ENCODE measurements at places on chromosomes 6 and 20.

DNA sequence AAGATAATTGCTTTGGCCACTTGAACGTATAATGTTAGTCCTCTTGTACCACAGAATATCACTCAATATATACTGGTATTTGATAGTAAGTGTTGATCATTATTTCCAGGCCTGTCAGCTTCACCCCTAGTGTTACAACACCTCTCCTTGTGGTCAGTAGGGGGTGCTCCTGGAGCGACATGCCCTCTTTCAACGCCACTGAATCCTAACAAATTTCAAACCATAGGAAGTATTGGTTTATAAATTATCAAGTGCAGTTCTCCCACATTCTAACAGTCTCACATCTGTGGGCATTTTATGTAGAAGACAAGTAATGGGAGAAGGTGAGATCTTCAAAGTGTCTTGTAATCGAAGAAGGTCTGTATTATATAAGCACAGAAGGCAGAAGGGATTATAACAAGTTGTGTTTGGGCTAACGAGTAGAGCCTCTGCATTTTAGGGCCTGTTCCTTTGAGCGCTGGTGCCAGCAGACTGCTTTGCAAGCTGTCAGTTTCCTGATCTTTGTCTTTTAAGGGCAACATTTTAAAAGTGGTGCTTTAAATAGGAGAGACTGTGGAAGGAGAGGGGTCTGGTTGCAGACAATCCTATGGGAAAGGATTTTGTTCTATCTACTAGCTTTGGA, 57.1 kb upstream of the CEP162 start:
- no peak for DNase-seq

DNA sequence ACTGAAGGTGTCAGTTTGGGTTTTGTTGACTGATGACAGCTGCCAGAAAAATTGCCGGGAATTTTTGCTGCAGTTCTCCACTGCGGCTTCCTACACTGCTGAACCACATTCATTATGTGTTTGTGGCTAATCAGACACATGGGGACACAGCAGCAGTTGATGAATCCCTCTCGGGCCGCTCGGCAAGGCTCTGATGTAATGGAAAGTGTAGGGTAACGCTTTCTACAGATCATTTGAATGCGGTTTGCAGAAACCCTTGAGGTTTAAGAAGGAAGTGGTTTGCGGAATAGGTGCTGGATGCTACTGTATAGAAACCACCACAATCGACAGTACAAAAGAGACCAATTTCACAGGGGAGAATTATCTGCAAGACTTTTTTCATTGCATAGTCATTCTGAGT, 138.7 kb upstream of the SASH1 start:
- no peak for DNase-seq

- DNase-seq, result no peak
Measured at GRCh38 chr6:113598786-113599185, 258.4 kb upstream of the MARCKS start.

- no peak for DNase-seq
Measured at GRCh38 chr6:50333696-50334095, 284.0 kb upstream of the DEFB112 start.

Data from head of caudate nucleus (tissue), 42 donors.